Activated T-cell treated with anti-CD3 and anti-CD28 coated beads for 1 hour (primary cell): ENCODE measurements at places on chromosomes 7 and 10.

DNA sequence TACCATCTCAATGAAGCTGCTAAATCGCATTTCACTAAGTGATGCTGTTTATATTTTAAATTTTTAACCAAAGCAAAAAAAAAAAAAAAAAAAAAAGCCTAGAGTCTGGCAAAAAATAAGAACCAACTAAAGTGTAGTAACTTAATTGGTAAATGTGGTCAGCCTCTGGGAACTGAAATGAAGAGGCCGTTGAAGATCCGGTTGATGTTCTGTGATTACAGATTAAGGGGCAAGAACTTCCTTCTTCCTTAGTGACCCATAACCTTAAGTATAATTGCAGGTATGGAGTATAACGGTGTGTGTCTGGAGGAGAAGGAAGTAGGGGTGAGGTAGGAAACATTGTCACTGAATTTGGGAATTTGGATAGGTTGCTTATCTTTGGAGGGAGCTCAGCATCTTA lies 7.7 kb upstream of the SRGN start:
- no peak for DNase-seq

- no peak for DNase-seq
Measured at GRCh38 chr7:23216021-23216420, 30.6 kb upstream of the GPNMB start.

- no peak for DNase-seq
Measured at GRCh38 chr10:24947304-24948097, 4.9 kb downstream of the PRTFDC1 start.

- no peak for DNase-seq
Measured at GRCh38 chr7:150958062-150958552, 20.0 kb downstream of the KCNH2 start.

DNA sequence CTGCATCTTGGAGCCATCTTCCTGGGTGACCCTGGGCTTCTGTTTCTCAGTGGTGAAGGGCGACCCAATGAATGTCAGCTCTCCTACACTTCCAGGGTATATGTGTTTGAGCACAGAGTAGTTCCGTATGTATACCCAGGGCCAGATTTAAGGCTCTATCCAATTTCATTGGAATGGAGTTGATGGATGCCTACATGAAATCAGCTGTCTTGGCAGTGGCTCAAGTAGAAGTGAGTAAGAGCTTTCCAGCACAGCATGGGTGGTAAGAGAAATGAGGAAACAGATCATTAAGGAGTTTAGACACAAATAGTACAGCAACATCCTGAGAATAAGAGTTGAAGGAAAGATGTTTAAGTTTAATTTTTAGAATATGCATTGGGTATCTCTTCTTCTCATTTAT lies 433.0 kb downstream of the PAXIP1 start:
- no peak for DNase-seq

GRCh38 chr7:21945454-21946221 lies at the start of gene CDCA7L:
Gene CDCA7L, minus strand, starts transcription at chr7:21945899. Its CDS starts 95 bp downstream, at chr7:21945804.
- peak; percentile 38 for DNase-seq

- DNase-seq, result no peak
Measured at GRCh38 chr7:106767078-106767477, 98.0 kb upstream of the PIK3CG start.

- no peak for DNase-seq
Measured at GRCh38 chr10:85149766-85150165, 821.4 kb downstream of the CCSER2 start.

DNA sequence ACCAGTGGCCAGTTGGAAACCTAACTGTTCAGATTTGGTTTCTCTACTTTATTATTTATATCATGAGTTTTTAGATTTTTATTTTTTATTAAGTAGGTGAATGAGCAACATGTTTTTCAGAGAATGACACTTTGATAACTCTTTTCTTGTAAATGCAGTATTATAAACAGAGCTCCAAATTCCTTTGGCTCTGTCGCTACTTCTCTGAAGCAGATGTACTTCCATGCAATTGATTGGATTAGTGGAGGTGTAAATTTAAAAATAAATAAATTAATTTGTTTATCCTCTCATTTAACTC lies 34.3 kb upstream of the ICA1 start:
- DNase-seq, result no peak

- no peak for DNase-seq
Measured at GRCh38 chr10:69892816-69893215, 91.1 kb downstream of the COL13A1 start.

DNA sequence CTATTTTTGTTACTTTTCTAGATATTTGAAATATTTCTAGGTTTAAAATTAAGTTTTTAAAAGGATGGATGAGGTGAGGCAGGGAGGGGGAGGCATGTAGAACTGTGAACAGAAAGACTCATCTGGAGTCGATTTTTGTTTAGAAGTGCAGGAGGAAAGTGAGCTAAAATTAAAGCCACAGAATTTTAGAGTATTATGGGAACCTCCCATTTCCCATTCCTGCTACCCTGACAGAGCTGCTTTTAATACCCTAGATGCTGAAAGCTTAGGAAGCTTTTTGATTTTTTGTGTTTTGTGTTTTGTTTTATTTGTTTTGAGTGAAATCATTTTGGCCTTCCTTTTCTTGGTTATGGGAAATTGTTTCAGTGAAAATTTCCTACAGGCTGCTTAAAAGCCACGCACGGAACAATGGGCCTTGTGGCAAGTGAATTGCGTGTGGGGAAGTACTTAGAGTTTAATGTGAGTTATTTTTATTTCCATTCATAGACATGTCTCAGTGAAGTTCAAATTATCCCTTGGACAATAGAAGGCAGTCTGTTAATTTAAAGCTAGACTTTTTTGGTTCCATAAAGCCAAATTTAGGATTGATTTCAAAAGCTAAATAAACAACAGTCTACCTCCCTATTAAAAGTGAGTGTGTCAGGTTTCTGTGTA lies 102.0 kb upstream of the HDAC9 start:
- DNase-seq, result no peak
